AG20443 (cell line): ENCODE measurements at places on chromosomes 4 and X.

DNA sequence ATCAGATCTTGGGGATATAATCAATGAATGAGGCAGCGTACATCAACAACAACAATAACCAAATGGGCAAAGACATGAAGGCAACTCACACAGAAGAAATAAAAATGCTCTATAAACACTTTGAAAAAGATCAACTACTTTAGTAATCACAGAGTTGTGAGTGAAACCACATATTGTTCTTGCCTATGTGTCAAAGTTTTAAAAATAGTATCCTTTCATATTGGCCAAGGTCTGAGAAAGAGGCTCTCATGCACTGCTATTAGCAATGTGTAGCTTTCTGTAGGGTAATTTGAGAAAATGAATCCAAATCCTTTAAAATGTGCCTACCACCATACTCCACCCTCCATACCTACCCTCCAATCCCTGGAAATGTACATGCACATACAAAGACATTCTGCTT is 25.0 kb downstream of the COQ2 start:
- peak; percentile 16 for DNase-seq

DNA sequence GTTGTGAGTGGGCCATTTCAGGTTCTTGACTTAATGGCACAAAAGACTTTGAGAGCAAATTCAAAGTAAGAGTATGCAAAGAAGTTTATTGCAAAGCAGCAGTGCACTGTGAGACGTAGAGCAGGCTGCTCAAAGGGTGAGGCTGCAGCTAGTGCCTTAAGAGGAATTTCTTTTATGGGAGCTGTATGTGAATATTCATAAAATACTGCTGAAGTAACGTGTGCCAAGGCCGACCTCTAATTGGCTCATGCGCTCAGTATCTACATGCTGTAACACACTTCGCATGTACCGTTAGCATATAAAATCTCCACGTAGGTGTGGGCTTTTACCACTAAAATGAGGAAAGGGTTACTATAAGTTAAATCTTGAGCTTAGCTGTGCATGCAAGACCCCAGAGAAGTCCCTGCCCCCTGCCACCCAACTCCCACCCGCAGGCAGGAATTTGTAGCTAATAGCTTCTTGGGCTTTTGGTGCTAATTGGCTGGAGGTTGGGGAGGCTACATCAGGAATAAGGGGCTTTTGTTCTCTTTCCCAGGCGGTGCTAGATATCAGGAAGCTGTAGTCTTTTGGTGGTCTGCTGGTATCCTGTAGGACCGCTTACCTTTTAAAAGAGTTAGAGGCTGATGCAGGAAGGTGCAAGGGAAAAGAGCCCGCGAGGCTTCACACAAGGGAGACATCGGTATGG is 47.6 kb downstream of the FSTL5 start:
- no peak for DNase-seq

- no peak for DNase-seq
Measured at GRCh38 chr4:41559940-41560516, 22.1 kb downstream of the LIMCH1 start.

- DNase-seq = no peak
Measured at GRCh38 chr4:26450418-26450817, 39.9 kb downstream of the CCKAR start.

DNA sequence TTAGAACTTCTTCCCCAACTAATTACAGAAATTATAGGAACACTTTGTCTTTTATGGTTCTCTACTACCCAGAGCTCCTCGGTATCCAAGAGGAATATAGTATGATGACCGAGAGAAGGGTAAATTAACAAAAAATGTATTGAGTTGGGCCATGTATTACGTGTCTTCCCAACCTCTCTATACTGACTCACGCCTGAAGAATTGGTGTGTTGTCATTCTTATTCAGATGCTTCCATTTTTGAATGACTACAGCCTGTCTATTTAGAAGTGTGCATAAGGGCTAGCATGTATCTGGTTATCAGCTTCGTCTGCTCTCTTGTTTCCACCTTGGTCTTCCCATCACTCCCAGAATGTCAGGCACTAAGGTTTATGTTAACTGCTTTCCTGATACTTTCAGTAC is 24.5 kb upstream of the SCD5 start:
- DNase-seq = peak; percentile 29

DNA sequence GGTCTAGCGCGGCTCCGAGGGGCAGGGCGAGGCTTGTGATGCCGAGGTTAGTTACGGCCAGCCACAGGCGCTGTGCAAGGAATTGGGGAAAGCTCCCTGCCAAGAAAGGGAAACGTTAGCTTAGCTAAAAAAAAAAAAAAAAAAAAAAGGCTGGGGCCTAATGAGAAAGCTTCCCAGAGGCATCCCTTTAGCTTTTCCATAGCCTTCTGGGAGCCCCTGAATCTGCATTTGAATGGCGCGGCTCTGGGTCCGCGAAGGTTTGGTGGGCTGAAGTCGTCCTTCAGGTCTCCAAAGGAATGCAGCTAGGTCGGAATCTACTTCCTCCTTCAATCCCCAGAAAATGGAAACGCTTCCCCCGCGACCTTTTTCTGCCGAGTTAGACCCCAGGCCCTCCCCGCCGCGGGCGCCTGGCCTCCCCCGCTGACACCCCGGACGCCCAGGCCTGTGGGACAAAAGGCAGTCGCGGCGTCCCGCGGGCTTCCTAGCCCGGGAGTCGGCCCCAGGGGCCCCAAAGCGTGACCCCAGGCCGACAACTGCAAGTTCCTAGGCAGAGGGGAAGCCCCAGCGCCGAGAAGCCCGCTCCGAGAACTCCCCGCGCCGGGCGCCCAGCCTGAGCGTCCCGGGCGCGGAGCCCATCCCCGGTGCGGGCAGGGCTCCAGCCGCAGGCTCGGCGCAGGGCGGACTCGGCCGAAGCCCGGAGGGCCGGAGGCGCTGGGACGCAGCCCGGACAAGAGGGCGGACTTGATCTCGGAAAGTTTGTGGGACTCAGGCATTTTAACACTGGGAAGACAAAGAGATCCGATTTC is 605 bp upstream of the FAT1 start:
- DNase-seq = peak; percentile 80

DNA sequence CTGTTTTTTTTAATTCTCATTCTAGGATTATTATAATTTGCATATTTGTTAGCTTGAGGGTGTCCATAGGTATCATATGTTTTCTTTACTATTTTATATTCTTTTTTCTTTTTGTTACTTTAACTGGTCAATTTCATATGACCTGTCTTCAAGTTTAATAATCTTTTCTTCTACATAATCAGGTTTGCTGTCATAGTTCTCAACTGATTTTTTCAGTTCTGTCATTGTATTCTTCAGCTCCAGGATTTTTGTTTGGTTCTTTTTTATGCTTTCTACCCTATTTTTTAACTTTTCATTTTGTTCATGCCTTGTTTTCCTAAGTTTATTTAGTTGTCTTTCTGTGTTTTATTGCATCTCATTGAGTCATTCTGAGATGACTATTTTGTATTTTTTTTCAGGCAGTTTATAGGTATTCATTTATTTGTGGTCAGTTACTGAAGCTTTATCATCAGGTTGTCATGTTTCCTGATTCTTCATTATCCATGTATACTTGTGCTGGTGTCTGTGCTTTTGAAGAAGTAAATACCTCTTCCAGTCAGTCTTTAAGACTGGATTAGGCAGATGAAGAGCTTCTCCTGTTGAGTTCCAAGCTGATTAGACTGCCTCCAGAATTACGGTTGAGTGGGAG is 220.3 kb upstream of the VEGFC start:
- DNase-seq = no peak

DNA sequence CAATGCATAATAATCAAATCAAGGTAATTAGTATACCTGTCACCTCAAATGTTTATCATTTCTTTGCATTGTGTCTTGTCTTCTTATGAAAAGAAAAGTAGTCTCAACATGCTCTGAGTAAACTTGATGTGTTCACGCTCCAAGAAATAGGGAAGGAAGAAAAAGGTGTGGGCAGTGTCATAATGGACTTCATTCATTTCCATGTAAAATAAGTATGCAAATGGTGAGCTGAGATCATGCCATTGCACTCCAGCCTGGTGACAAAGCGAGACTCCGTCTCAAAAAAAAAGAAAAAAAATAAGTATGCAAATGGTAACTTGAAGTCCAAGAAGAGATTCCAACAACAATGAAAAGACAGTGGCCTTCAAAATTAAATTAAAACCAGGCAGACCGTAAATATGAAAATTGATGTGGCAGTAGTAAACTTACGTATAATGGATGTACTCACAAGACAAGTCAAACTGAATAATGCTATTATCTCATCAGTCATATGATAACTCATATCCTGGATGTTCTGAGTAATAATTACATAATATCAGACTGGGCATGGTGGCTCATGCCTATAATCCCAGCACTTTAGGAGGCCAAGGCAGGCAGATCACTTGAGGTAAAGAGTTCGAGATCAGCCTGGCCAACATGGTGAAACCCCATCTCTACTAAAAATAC is 6.0 kb upstream of the CWH43 start:
- DNase-seq = no peak

- no peak for DNase-seq
Measured at GRCh38 chr4:140633124-140633523, 64.4 kb upstream of the UCP1 start.

GRCh38 chr4:59570860-59571476 is 1629.2 kb upstream of the ADGRL3 start:
- no peak for DNase-seq

GRCh38 chrX:65601126-65601525 is 66.3 kb upstream of the MSN start:
- DNase-seq = no peak

DNA sequence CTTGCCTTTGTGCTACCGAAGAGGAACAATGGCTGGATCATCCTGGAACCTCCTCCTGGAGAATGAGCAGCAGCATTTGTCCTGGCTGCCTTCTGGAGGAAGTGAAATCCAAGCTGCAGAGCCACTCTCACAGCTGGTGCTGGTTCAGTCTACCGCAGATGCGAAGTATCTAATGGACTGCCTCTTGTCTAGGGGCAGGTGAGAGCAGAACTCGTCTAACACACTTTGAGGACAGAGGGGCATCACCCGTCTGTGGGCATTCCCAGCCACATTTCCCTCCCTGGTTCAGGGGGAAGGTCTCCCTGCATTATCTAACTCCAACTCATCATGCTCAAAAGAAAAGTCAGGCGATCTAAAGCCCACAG is 338.2 kb upstream of the GATB start:
- DNase-seq = no peak

- no peak for DNase-seq
Measured at GRCh38 chrX:11881485-11882170, 123.6 kb downstream of the MSL3 start.

DNA sequence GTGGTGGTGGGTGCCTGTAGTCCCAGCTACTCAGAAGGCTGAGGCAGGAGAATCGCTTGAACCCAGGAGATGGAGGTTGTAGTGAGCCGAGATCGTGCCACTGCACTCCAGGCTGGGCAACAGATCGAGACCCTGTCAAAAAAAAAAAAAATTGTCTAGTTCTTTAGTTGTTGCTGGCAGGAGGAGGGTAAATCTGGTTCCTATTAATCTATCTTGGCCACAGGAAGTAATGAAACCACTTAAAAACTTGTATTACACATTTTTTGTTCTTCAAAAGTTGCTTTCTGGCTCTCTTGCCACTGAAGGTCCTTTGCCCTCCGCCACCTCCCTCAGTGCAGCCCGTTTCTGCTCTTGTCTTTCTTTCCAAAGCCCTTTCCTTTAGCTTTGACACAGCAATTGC is 102.9 kb upstream of the ARSJ start:
- DNase-seq = peak; percentile 25

DNA sequence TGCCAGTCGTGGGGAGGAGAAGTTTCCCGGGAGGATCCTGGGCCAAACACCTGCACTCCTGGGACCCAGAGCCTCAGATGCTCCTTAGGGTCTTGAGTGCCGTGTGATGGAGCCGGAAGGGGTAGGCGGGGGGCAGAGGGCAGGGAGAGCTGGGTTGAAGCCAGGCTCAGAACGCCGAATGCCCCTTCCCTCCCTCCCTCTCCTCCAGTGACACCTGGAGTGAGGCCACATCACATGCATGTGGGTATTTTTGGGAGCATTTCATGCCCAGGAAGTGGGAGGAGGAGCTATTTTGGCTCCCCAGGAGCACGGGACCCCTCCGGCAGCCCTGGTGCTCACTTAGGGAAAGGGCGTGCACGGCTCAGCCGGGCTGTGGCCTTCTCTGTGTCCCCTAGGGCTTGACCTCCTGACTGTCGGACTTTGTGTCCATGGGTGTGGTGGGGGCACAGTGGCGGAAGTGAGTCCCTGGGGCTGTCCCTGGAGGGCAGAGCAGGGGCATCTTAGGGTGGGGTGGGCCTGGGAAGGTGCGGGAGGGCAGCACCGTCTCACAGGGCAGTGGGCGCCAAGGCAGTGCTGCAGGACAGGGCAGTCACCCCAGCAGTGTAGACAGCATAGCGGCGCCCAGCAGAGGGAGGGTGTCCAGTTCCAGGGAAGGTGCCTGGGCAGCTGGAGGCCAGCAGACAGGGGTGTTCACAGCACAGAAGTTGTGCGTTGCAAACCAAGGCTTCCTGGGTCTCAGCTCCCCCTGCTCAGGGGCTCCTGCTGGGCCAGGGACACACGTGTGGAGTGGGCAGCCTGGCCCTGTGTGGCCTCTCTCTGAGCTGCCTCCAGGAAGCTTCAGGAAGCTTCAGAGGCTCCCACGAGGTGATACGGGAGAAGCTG is 4.9 kb upstream of the CPLX1 start:
- no peak for DNase-seq

DNA sequence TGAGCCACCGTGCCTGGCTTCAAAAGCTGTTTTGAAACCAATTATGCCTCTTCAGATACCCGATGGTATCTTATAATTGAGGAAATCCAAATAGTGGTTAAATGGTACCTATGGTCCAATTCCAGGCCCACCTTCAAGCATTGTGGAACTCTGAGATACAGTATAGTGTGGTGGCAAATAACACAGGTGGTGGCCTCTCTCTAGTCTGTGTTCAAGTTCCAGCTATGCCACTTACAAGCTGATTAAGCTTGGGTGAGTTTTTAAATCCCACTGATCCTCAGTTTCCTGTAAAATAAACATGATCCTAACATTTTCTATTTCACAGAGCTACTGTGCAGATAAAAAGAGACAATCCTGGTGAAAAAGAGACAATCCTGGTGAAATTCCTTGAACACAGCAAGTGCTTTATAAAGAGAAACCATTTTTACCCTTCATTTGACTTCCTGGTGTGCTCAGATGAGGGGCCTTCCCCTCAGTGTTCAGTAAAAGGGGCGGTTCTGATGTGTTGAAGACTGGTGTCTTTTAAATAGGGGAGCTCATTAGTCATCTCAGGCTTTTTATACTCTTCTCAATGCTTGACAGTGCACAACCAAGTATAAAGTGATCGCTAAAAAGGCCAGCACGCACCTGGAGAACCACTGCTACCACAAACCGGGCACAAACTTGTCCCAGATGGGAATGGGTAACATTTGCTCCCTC is 30.8 kb upstream of the CD40LG start:
- no peak for DNase-seq
